ENCODE measurements at places on chromosomes 7 and 10. TPM values are rescaled to one million over a fixed set of nuclear protein-coding genes. Genes with fewer than 3 reads are reported as not detected.

PCDH15 gene
- not detected for total RNA-seq

PIP gene
- not detected for total RNA-seq

CUZD1 gene
- 0.34 TPM for total RNA-seq

CHST12 gene
- total RNA-seq: 6.8 TPM

CLEC2L gene
- total RNA-seq: not detected

ACTR3C gene
- total RNA-seq: 9.5 TPM

ASAH2 gene
- under 0.01 TPM for total RNA-seq

OR13A1 gene
- not detected for total RNA-seq

OIT3 gene
- 0.34 TPM for total RNA-seq

ATP6V0A4 gene
- total RNA-seq: 0.05 TPM

NUTM2B gene
- 0.33 TPM for total RNA-seq

ADARB2 gene
- total RNA-seq: not detected

MMD2 gene
- total RNA-seq: not detected

UCMA gene
- not detected for total RNA-seq

KIN gene
- 5.4 TPM for total RNA-seq

DGKI gene
- total RNA-seq: 3.9 TPM

CHCHD3 gene
- total RNA-seq: 98.8 TPM

ORC5 gene
- total RNA-seq: 30.0 TPM

BEND7 gene
- total RNA-seq: 14.2 TPM

RARRES2 gene
- total RNA-seq: 1.9 TPM

ODAD2 gene
- total RNA-seq: 3.8 TPM

SYNPO2L gene
- not detected for total RNA-seq

STEAP4 gene
- total RNA-seq: not detected

FAM25G gene
- total RNA-seq: not detected

RAMP3 gene
- 116 TPM for total RNA-seq

GBX1 gene
- not detected for total RNA-seq

TMEM196 gene
- total RNA-seq: not detected

PCLO gene
- total RNA-seq: 3.7 TPM
